ENCODE measurements at places on chromosomes 2 and 18.

DNA sequence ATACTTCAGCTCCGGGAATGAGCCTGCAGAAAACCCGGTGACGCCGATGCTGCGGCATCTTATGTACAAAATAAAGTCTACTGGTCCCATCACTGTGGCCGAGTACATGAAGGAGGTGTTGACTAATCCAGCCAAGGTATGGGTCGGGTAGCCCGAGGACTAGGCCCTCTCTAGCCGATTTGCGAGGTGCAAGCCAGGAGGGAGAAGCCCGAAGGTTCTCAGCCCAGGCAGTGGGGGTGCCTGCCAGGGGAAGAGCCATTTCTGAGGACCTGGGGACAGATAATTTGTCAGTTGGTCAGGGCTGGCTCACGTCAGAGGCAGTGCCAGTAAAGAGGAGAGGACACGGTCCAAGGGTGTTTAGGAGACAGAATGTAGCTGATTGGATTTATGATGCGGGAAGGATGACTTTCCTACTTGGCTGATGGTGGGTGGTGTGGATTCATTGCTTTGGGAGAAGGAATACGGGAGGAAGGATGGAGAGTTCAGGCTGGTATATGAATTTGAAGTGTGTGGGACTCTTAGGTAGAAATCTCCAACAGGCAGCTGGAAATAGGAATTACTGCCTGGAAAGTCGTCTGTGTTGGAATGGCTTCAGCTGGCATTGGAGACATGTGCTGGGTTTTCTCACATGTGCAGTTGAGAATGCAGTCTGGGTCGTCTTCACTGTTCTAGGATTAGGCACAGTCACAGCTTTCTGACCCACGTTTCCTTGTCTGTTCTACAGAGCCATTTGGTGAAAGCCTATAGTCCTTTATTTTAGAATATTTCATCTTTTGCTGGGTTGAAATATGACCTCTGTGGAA lies 874 bp downstream of the NDUFAF7 start:
- peak; percentile 30 for DNase-seq

DNA sequence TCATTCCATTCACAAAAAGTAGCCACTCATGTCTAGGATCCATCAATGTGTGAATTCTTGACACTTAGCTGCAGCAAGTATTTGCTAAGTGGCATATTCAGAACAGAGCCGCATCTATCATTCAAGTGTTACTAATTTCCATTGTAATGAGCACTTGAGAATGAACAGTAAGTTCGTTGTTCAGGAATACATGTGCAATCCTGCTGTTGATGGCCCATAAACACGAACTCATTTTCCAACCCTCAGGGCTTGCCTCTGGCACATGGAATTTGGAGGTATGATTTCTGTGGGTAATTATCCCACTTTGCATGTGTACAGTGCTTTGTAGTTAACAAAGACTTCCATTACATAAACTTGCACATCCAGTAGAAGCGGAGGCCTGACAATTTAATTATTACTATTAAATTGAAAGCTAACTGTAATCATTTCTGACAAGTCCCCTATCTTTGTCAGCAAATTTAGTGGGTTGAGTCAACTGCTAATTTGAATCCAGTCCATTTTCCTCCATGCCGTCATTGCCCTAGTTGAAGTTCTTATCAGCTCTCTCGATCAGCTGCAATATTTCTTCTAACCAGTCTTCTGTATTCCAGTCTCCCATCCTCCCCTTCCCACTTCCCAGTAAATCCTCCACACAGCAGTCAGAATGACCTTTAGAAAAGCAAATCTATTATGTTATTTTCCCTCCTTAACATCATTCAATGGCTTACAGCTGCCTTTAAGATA lies 116.0 kb upstream of the AQP4 start:
- DNase-seq, result no peak

- DNase-seq, result no peak
These were observed 8.9 kb downstream of the COL6A3 start for GRCh38 chr2:237405006-237405559.

DNA sequence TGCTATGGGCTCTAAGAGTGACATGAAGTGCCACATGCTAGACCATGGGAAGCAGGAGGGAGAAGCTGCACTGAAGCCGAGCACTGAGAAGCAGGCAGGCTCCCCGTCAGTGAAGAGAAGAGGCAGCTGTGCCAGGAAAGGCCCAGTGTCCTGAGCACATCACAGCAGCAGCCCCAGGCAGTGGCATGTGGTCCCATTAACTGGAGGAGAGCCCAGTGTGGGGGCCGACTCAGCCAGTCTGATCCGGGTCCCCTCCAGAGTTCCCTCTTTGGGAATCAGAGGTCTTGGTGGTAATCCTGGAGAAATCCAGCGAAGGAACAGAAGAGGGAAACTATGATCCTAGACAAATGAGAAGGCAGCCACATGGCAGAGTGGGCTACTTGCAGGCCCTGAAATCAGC lies 96.7 kb upstream of the ACAA2 start:
- DNase-seq, result no peak

DNA sequence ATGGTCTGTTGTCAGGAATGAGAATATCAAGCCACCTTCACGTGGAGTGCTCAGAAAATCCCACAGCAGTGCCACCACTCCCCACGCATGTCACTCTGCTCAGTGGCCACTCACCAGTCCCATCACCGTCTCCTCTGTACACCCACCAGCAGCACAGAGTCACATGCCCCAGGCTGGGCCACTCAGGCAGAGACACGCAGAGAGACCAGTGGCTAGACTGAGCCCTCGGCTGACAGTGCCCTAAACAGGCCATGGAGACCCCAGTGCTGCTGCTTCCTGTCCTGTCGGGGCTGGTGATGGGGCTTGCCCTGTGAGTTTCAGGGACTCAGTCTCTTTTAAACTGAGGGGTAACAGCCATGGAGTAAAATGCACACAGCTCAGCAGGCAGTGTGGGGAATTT lies 25.9 kb downstream of the ODC1 start:
- DNase-seq, result no peak

DNA sequence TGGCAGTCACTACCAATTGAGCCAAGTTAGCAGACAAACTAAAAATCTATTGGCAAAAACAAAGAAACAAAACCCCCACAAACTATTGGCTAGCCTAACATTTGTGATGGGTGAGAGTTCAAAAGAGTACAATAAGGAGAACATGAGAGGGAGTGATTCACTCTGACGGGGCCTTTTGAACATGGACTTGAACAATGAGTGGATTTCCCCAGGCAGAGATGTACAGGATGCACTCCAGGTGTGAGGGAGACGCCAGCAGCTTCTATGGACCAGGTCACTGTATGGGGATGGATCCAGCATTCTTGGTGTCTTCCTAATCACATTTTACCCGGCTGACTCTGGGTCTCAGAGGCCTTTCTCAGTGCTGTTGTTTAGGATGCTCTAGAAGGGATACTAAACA lies 167.5 kb upstream of the SMAD2 start:
- DNase-seq, result peak; percentile 29

GRCh38 chr2:161208527-161209139 lies 48.4 kb downstream of the TANK start:
- DNase-seq, result peak; percentile 83

- DNase-seq, result no peak
These were observed 263.9 kb upstream of the APCDD1 start for GRCh38 chr18:10190564-10190963.

DNA sequence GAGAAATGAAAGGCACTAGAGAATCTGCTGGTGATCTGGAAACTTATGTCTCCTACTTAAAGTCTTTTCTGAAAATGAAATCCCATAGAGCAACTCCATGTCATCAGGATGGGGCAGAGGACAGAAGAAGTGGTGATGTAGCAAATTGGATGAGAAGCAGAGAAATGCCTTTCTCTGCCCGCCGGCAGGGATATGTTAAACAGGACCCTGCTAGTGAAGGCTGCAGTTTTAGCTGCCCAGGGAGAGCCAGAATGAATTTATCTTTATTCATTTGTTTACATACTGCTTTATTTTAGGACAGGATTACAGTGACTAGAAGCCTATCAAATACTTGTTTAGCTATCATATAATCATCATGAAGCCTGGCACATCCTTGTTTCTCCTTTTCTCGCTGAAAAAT lies 247.0 kb downstream of the DOK6 start:
- DNase-seq, result no peak

GRCh38 chr2:129191530-129191929 lies 787.9 kb upstream of the RAB6C start:
- peak; percentile 33 for DNase-seq

GRCh38 chr2:36339607-36340218 lies 15.9 kb upstream of the CRIM1 start:
- DNase-seq, result no peak

- DNase-seq, result no peak
These were observed 44.2 kb downstream of the LCLAT1 start for GRCh38 chr2:30491225-30491624.

DNA sequence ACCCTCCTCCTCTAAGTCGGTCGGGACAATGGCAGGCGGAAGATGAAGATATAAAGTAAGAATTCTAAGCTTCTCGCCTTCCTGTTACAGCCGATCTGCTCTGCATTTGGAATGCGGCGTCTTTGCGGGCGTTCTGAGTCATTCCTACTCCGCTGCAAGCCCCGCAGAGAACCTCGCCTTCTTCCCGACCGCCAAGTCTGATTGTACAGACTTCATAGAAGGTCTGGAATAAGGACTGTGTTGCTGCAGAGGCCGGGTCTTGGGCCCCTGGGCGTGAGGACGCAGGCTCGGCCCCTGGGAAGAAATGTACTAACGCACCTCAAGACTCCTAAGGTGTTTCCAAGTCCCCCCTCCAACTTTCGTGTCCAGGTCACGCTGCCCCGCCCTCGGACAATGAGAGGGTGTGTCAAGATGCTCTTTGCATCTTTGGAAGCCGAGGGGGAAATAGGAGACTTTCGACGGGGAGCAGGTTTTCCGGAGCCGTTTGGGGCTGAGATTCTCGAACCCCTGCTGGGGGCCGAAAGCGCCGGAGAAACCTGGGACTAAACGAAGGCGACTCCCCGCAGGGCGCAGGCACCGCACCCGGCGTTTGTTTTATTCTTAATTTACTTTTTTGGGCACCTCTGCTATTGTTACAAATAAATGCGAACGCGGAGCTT lies 12.7 kb upstream of the PAX3 start:
- no peak for DNase-seq

GRCh38 chr2:21757805-21758430 lies 634.1 kb downstream of the TDRD15 start:
- no peak for DNase-seq

- no peak for DNase-seq
These were observed 42.9 kb downstream of the CABYR start for GRCh38 chr18:24181806-24182205.

GRCh38 chr2:108412995-108413710 lies 35.4 kb downstream of the SULT1C4 start:
- DNase-seq, result peak; percentile 99

DNA sequence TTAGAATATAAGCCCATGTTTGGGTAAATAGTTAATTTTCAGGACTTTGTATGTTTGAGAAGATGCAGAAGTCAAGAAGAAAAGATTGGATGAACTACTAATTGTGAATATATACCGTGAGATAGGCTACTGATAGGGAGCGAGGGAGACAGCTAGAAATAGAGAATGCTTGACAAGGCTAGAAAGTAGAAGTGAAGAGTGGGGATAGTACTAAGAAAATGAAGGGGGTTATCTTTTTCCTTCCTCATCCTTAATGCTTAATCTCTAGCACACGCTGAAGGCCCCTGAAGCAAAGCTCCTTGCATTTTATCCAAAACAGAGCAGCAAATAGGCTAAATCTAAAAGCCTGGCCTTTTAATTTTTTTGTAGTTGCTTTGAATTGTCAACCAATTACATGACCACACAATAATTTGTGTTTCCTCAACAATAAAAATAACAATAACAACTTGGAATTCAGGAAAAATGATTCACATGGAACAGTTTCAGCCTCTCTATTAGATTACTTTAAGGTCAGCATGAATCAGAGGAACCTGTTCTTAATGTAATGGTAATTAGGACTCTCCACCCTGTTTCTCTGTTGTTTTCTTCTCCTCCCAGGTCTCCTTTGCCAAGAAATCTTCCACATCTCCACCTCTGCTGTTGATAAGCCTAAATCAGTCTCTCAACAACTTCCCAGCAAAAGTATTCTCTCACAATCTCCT lies 1071.3 kb upstream of the ZEB2 start:
- no peak for DNase-seq

- peak; percentile 54 for DNase-seq
These were observed 88.0 kb downstream of the COMMD1 start for GRCh38 chr2:61993422-61994024.

DNA sequence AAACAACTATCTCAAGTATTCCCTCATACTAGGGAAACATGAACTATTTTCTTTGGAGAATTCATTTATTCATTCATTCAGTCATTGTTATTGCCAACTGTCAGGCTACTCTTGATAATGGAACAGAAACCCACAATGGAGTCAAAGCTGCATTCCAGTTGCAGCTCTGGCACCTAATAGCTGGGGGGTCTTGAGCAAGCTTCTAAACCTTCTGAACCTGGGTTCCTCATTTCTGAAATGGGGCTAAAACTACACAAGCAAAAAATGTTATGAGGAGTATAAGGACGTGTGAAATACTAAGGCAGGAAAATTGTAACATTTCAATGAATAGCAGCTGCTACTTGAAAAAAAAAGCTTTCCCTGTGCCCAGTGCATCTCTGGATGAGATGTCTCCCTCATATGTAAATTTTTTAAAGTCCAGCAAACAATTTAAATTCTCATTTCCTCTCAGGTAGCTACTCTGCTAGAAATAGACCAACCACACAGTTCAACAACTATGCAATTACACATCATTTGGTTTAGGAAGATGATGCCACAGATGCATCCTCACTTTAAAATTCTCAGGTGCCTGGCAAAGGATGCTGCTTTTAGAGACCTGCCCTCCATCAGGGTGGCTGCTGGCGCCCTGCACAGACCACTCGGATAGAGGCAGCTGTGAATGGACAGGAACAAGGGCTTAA lies 38.5 kb downstream of the SPRED2 start:
- DNase-seq, result no peak

DNA sequence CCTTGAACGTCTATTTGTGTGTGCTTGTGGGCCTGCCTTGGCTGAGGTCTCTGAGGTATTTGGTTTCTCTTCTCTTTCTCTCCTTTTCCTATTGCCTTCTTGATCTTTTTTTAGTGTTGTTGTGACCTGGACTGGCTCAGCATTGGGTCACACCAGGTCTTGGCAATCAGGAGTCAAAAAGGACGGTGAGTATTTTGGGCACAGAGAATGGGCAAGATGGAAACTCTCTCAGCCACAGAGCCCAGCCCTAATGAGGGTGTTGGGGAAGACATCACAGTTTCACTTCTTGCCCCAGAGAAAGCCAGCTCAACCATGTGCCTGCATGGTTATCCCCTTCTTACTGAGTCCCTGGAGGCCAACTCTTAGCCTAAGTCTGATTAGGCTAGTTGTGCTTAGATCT lies 13.7 kb upstream of the INO80C start:
- no peak for DNase-seq

DNA sequence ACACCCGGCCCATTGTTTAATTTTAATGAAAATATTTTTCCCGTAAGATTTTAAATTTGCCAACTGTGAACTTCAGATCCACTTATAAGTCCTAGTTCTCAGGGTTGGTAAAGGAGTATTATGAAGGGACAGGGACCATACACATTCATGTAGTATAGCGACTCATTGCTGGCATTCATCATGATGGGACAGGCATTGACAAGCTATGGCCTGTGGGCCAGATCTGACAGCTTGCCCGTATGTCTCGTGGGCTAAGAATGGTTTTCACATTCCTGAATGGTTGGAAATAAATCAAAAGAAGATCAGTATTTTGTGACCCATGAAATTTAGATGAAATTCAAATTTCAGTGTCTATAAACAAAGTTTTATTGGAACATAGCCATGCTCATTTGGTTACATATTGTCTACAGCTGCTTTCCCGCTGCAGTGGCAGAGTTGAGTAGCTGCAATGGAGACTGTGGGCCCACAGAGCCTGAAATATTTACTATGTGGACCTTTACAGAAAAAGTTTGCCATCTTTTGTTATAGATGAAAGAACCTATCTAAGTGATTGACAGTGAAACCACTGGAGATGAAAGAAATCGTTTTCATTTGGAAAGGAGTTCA lies 4.1 kb downstream of the RAPGEF4 start:
- DNase-seq, result no peak

- DNase-seq, result no peak
These were observed 340.7 kb downstream of the TGIF1 start for GRCh38 chr18:3790703-3791102.
